Posterior cingulate gyrus (tissue), 11 donors: ENCODE measurements at places on chromosomes 12 and 14.

DNA sequence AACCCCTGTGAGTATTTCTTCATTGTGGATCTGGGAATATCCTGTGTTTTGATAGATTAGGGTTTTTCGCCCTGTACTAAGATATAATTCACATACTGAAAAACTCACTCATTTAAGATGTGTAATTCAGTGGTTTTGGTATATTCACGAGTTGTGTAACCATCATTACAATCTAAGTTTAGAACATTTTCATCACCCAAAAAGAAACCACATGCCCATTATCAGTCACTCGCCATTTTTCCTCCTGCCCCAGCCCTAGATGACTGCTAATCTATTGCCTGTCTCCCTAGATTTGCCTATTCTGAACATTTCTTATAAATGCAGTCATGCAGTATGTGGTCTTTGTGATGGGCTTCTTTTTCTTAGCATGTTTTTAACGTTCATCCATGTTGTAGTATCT, 67.9 kb upstream of the ATF1 start:
- no peak for DNase-seq

GRCh38 chr12:68800294-68800693, 7.7 kb upstream of the MDM2 start:
- DNase-seq = no peak

DNA sequence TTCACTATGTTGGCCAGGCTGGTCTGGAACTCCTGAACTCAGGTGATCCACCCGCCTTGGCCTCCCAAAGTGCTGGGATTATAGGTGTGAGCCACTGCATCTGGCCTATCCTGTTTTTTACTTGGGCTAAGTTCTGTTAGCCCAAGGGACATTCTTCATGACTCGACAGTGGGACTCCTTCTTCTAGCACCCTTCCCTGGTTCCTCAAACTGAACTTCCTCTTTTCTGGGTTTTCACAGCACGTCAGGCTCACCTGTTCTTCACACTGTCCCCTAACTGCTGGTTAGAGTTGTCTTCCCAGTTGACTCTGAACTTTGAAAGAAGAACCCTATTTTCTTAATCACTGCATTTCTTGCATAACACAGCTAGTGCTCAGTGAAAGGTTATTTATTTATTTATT, 22.5 kb downstream of the CABP1 start:
- no peak for DNase-seq

DNA sequence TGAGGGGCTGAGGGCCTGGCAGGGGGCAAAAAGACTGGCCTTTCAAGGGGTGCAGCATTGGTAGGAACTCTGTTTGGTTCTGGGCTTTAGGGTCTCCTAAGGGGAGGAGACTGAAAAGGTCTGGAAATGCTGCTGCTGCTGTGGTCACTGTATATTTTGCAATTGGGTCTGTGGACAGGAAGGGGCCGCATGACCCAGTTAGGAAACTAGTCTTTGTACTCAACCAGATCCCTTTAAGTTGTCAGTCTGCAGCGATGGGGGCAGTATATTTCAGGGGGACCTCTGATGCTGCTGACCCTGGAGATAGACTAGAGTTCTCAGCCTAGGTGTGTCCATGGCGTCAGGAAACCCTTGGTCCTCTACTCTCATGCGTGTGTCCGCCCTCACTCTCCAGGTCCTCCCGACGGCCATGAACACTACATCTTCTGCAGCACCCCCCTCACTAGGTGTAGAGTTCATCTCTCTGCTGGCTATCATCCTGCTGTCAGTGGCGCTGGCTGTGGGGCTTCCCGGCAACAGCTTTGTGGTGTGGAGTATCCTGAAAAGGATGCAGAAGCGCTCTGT, 4.0 kb downstream of the LTB4R start:
- DNase-seq = no peak

DNA sequence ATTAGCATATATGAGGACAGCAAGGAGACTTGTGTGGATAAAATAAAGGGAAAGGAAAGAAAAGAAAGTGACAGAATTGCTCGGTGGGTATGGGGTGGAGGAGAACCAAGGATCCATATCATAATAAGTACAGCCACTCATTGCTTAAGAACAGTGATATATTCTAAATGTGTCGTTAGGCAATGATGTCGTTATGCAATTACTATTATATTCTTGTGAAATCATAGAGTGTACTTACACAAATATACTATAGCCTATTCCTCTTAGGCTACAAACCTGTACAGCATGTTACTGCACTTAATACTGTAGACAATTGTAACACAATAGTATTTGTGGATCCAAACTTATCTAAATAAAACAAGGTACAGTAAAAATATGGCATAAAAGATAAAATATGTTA, 271.1 kb downstream of the CCER1 start:
- no peak for DNase-seq

GRCh38 chr14:100866666-100867630, 36.6 kb downstream of the RTL1 start:
- DNase-seq = no peak

GRCh38 chr14:39431416-39432178, 636 bp downstream of the FBXO33 start:
- DNase-seq = peak; percentile 28

GRCh38 chr14:35222872-35223466, 69.2 kb upstream of the PSMA6 start:
- DNase-seq = no peak

DNA sequence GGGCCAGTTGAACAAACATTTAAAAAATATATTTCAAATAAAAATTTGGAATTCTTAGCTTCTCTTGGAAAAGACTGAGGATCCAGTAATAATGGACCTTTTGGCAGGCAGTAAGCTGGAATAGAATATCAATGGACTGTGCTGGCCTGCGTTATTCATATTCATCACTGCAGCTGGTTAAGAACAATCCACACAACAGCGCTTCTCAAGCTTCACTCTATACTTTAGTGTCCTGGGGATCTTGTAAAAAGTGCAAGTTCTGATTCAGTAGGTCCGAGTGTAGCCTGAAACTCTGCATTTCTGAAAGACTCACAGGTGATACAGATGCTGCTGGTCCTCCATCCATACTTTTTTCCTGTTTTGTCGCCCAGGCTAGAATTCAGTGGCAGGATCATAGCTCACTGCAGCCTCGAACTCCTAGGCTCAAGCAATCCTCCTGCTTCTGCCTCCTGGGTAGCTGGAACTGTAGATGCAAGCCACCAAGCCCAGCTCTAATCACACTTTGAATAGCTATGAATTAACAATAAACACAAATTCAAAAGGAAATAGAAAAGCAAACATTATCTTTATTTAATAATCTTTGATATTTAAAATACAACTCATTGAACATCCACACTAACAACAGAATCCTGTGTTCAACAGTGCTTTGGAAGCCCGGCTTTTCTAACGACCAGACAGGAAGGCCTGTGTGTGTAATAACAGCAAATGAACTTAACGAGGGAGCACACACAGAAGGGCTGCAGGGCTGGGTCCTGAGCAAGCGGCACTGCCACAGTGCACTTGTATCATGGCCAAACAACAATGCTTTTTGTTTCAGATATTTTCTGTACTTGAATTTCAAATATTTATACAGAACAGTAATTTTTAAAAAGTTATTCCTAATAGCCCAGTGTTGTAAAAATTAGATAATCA, 18.4 kb upstream of the TRIP11 start:
- DNase-seq = no peak

DNA sequence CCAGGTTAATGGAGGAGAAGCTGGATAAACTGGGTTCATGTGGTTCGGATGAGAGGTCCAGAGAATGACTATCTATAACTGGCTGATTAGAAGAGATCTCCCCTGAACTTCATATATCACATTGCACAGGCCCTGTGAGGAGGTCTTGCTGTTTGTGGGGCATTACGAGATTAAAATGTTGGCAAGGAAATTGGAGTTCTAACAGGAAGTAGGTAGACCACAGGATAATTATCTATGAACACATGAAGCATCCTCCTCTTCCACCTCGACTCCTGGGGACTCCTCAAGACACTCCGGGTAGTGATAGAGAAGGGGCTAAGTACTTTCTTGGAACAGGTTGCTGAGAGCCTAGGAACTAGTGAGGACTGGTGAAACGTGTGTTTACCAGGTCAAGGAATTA, 418.8 kb downstream of the KCNH5 start:
- DNase-seq = no peak

- DNase-seq = no peak
Measured at GRCh38 chr14:71163050-71163841, 256.0 kb downstream of the PCNX1 start.

DNA sequence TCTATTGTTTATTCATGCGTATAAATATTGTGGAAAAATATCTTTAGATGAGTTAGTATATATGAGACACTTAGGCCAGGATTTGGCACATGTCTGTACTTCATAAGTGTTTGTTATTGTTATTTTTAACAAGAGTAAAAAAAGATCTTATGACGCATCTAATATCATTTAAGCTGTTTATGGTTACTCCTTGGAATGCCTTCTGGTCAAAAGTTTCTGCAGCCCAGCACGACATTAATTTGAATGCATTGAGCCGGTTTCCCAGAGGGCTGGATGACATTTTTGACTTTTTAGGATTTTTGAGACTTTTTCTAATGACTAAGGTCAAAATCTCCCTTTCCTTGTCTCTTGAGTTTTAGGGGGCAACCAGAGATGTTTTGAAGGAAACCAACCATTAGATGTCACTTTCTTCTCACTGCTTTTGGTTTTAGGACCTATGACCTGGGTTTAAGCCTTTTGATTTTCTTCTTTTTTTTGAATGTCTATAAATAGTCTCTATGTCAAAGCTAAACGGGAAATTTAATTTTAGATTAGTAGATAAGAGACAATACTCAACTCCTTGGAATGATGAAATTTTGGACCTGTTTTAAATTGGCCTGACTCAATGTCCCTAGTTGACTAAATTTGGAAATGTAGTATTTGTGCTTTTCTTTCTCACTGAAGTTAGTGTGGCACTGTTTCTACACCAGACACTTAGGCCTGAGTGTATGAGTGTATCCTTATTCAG, 215.5 kb downstream of the AEBP2 start:
- DNase-seq = no peak

DNA sequence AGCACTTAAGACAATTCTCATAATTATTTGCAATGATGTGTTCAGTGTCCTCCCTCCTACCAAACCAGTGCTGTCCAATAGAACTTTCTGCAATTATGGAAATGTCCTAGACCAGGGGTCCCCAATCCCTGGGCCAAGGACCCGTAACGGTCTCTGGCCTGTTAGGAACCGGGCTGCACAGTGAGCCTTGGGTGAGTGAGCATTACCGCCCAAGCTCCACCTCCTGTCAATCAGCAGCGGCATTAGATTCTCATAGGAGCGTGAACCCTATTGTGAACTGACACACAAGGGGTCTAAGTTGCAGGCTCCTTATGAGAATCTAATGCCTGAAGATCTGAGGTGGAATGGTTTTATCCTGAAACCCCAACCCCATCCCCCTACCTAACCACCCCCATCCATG, 3.9 kb downstream of the SVOP start:
- DNase-seq = no peak

DNA sequence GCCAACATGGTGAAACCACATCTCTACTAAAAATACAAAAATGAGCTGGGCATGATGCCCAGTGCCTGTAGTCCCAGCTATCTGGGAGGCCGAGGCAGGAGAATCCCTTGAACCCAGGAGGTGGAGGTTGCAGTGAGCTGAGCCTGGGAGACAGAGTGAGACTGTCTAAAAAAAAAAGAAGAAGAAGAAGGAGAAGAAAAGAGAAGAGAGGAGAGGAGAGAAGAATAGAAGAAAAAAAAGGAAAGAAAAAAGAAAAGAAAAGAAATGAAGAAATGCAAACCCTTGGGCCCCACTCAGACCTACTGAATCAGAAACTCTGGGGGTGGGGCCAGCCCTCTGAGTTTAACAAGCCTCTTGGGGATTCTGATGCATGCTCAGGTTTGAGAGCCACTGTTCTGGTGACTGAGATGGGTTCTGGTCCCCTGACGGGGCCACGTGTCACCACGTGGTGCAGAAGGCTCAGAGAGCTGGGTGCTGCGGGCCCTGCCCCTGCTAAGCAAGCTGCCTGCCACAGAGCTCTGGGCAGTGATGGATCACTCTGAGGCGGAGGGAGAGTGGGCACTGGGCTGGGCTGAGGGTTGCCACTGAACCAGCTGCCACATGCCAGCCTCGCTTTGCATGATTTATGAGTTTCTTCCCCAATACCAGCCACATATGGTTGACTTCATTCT, 37.5 kb downstream of the ERH start:
- no peak for DNase-seq

DNA sequence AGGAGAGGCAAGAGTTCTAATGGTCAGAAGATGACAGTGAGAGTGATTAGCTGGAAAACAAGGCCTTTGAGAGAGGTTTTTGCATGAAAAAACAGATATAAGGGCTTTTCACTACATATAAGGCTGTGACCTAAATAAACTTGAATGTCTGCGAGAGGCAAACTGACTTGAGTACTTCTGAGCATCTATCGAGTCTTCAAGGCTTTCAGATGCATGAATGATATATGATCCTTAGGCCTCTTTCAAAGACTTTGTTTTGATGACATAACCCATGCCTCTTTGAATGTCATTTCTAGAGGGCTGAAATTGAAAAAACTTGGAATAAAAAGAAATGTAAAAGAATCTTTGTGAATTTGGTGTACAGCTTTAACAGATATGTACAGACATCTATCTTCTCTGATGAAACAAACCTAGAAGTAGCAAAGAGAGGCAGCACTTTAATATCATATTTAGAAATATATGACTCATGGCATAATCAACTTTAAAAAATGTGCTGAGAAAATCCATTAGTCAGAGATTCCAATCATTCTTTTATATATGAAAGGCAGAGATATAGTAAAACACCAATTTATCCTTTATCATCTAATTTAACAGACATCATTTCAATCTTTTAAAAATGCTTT, 72.6 kb downstream of the PPM1H start:
- no peak for DNase-seq

DNA sequence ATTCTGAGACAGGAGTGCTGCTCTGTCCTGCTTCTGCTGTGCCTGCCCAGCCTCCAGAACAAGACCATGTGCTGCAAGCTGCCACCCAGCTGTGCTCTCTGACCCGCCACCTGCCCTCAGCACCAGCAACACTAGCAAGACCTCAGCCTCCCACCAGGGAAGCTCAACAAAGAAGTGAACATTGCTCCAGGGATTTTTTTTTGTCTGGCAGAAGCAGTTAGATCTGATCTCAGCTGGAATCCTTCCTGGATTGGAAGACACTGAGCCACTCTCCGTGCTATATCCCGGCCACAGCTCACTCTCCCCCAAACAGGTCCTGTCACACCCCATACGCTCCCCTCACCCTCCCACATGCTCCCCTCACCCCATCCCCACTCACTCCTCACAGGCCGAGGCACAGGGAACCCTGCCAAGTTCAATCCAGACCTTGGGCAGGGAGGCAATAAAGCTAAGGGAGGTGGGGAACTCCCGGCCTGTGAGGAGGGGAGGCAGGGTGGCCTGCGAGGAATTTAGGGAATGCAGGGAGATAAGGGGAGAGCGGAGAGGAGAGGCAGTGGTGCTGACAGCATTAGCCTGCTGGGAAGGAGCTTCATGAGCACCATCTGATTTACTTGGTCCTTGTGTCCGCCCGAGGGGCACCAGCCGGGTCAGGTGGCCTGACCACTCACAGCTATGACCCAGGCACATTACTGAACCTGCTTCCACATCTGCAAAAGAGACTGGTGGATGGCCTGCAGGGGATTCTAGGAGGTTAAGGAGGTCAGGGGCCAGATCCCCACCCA, 29.7 kb downstream of the CCDC85C start:
- DNase-seq = no peak
